AG09309 (cell line): ENCODE measurements at places on chromosomes 1 and 21.

- no peak for DNase-seq
Measured at GRCh38 chr1:162316187-162316586, 60.5 kb downstream of the SPATA46 start.

GRCh38 chr21:39681845-39682244 is 63.1 kb upstream of the IGSF5 start:
- peak; percentile 84 for DNase-seq

- no peak for DNase-seq
Measured at GRCh38 chr21:35405981-35406380, 356.9 kb upstream of the RUNX1 start.

GRCh38 chr1:41014871-41015270 is 6.7 kb downstream of the SLFNL1 start:
- DNase-seq: no peak

DNA sequence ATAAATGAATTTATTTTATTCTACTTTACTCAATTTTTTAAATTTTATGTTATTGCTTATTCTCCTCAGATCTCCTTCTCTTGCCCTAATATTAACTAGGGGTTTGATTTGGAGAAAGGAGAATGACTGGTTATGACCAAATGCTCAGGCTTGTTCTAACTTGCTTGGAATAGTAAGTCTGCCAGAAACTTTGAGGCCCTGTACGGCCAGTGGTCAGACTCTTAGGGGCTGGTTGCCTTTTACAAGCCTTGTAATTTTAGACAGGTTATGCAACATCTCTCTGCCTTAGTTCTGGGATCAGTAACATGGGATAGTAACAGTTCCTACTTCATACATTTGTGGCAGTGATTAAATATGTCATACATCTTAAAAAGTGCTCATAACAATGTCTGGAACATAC is 279.5 kb downstream of the DUSP10 start:
- DNase-seq: peak; percentile 73

DNA sequence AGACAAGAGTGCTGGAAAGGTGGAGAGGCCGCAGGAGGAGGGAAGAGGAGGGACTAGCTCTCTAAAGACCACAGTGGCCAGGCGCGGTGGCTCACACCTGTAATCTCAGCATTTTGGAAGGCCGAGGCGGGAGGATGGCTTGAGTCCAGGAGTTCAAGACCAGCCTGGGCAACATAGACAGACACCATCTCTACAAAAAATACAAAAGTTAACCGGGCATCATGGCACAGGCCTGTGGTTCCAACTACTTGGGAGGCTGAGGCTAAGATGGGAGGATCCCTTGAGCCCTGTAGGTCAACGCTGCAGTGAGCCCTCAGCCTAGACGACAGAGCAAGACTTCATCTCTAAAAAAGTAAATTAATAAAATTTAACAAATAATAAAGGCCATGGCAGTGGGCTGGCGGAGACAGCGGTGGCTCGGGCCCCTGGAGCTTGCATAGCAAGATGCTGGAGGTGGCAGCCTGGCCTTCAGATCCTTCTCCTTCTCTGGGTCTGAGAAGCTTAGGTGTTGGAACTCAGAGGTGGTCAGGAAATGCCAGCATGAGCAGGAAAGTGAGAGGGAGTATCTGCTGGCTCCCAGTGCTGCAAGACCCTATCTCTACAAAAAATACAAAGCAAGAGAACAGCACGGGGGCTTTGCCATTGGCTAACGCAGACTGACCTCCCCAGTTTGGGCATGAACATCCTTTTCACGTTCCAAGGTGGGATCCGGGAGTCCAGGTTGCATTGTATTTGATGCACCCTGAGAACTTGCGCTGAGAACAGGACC is 10.7 kb downstream of the WNT3A start:
- no peak for DNase-seq

- no peak for DNase-seq
Measured at GRCh38 chr1:64539289-64539688, 69.4 kb downstream of the CACHD1 start.

GRCh38 chr1:8873506-8874229 is 4.8 kb downstream of the ENO1 start:
- DNase-seq: peak; percentile 97

- no peak for DNase-seq
Measured at GRCh38 chr1:30345491-30346130, 377.8 kb downstream of the MATN1 start.

DNA sequence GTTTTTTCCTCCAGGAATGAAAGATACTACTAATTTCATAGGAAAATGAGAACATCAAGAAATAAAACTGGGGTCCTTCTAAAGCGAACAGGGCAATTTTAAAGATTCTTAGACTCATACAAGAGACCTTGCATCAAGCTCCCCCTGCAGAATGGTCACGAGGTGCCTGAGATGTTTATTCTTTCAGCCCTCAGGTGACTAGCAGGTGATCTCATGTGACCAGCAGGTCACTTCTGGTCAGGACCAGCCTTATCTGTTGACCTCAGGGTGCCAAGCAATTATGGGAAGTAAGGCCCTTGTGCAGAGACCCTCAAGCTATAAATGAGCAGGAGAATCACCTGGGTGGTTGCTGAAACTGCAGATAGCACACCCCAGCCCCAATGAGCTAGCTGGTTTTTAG is 20.6 kb upstream of the TMEM51 start:
- DNase-seq: no peak

GRCh38 chr1:65792669-65793358 is at the start of gene PDE4B:
TSS of gene PDE4B (plus strand) at chr1:65792895.
- no peak for DNase-seq

DNA sequence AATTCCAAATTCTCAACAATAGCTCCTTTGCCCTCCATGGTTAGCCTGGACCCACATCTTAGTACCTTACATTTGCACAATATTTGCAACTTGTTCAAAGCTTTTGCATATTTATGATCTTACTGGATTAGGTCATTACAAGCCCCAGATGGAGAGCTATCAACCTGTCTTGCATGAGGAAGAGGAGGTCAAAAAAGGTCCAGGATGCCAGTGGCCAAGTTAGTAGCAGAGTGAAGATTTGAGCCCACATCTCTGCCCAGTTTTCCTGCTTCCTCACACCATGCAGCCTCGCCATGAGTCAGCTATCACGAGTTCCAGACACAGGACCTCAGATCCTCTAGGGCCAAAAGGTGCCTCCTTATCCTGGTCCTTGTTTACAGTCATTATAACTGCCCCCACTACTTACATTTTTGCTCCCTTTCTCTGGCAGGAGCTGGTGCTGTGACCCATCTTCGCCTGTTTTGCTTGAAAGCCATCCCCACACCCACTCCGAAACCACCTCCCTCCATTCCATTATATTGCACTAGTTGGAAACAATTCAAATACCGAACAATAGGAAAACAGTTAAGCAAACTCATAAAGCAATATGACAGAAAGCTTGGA is 5.0 kb upstream of the AHCYL1 start:
- DNase-seq: no peak

GRCh38 chr1:111358964-111359363 is 68.3 kb downstream of the CHIA start:
- DNase-seq: no peak

GRCh38 chr21:35565204-35565611 is 495.1 kb downstream of the SETD4 start:
- peak; percentile 85 for DNase-seq

- DNase-seq: no peak
Measured at GRCh38 chr21:15437883-15438282, 291.9 kb upstream of the USP25 start.

DNA sequence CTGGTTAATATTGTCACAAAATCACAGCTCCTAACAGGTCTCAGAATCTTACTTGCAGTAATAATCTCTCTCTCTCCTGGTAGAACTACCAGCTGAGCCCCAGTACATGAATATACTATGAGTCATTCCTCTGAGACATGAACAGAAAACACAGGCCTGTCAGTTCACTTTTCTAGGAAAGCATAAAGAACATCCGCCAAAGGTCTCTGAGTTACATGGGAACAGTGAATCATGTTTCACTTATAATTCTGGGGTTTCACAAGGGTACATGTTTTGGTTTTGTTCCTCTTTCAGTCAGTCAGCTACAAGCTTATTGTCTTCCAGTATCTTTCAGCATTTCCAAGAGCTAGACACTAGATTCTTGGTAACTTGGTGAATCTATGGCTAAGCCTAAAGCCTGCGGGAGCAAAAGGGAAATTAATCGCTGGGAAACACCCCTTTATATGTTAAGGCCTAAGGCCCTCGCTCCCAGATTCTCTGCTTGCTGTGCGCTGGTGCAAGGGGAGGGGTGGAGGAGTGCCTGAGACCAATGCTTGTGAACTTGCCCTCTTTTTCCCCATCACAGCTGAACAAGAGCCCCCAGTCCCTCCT is 31.7 kb downstream of the IFNGR2 start:
- peak; percentile 83 for DNase-seq

DNA sequence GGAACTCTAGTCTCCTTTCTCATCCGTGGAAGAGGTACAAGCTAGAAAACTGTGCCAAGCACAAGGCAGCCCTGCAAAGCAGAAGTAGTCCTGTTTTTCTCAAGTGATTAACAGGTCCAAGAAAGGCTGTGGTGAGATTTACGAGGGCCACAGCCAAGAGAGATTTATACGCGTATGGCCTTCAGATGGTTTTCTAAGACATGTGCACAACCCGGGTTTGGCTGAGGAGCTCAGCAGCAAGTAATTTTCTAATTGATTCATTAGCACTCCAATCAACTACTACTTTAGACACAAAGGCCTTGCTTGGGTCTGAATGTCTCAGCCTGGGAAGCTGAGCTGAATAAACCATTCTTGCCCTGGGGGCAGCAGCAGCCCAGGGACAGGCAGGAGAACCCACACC is 55.8 kb downstream of the SSBP3 start:
- no peak for DNase-seq

GRCh38 chr1:20194757-20195461 is 8.6 kb upstream of the PLA2G2C start:
- no peak for DNase-seq

DNA sequence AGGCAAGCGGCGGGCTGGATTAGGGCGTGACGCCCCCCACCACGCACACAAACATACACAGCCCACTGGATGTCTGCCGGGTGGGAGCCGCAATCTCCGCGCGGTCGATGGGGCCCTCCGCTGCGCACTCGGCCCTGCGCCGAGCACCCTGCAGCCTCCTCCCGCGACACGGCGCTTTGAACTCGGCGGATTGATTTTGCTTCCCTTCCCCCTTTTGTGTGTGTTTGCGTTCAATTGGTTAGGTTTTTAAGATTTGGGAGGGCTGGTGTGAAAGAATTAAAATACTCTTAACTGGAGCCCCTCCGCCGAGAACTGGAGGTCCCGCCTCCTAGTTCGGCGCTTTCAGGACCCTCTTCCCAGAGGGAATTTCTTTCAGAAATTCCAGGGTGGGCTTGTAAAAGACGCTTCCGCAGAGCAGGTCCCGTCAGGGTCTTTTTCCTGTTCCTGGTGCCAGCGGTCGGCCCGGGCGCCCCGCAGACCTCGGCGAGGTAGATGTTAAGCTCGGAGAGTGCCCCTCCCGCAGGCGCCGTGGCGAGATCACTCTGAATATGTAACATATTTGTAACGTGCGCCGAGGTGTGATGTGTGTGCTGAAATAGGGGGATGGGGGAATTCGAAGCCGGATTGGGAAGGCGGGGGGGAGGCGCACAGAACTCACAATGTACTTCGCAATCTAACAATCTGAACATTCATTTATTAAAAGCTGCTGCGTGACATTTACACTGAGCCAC is 8.0 kb upstream of the BARHL2 start:
- no peak for DNase-seq

DNA sequence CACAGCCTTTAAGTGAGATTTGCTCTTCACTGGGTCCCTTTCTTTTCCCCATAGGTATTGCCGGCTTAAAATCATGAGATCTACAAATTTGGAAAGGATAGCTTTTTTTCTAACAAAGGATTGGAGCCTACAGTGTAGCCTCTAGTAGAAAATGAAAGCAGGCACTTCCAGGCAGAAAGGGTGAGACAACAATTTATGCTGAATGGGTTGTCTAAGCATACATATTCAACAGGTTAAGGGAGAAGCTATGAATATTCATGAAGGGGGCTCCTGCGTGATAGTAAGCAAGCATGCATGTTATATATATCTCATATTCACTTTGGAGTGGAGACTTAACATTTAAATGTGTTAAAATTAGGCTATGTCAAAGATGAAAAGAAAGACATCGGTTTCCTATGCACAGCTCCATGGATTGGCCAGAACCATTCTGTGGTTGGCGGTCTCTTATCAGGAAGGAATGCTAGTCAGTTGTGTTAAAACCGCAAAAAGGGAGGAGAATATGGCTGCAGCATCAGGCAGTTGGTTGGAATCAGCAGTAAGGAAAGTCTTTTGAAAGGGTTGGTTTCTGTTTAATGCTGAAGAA is 66.0 kb downstream of the VCAM1 start:
- no peak for DNase-seq

DNA sequence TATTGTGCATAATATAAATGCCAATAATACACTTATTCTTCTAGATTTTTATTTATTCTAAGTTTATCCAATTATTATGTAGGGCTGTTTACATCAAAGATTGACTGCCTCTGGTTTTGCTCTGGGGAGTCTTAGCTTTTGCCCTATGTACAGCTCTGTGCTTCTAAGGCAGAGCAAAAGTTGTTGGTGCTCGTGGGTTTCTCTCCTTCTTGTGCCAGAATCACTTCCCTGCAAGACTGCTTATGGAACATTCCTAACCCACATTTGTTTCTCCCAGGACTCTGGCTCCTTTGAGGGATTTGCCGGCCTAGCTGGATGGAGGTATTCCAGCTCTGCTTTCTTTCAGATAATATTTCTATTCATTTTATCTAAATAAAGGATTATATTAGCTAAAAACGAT is 849.1 kb downstream of the USP25 start:
- no peak for DNase-seq
